ENCODE measurements at places on chromosomes 6 and 20.

- DNase-seq: no peak
Measured at GRCh38 chr6:36216559-36216958, 20.0 kb downstream of the BRPF3 start.

GRCh38 chr20:11352041-11352440 lies 565.7 kb upstream of the BTBD3 start:
- no peak for DNase-seq

DNA sequence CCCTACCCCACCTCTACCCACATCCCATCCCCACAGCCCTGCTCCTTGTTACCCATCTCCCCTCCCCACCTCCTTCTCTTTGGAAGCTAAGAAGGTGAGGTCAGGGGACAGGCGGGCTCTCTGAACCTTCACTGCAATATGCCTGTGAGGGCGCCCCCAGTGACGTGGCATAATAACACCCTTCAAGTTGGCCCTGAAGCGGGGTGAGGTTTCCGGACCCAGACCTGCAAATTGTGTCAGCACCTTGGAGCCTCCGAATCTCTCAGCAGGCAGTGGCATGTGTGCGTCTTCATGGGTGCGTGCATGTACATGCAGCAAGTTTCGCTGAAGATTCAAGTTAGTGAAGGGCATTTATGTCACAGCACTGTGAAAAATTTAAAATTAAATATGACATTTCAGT lies 114.6 kb downstream of the SOBP start:
- DNase-seq: no peak

GRCh38 chr6:17169291-17169690 lies 67.4 kb downstream of the STMND1 start:
- no peak for DNase-seq

DNA sequence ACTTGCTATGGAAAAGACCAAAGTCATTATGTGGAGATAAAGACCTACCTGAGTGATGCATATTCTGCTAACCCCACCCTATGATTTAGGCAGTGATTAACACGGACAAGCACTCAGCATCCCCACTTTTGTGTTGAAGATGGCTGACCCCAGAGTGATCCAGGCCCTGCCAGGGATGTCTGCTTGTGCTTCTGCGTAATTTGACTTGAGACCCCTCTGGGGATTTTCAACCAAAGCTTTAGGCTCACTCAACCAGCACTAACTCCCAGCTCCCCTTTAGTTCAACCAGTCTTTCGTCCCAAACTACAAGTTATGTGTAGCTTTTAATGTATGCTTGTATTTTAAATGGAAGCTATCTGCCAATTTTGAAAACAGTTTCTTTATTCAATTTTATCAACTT lies 538.0 kb upstream of the ID4 start:
- DNase-seq: no peak

GRCh38 chr6:2175825-2176224 lies 69.6 kb downstream of the GMDS start:
- DNase-seq: no peak

DNA sequence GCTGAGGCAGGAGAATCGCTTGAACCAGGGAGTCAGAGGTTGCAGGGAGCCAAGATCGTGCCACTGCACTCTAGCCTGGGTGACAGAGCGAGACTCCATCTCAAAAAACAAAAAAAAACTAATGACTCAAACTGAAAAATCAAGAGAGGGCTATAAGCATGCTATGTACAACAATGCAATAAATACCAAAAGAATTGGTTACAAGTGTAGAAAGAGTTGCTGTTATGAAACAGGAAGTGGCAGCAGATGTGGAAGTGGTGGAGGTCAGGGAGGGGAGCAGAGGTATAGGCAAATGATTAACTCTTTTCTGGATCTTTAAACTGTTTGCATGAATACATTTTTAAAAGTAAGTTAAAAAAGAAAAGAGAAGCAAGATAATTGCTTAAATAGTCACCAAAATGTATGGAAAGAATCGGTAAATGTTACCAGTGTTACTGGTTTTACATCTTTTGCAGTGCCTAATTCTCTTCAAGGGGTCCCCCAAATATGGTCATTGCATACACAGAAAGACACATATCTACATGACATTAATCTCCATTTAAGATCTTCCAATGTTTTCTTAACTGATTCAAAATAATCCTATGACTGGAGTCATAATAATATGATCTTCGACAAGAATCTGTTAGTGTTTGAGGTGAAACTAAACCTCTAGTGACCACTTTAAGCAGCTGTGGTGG lies 15.0 kb downstream of the CALHM6 start:
- no peak for DNase-seq

DNA sequence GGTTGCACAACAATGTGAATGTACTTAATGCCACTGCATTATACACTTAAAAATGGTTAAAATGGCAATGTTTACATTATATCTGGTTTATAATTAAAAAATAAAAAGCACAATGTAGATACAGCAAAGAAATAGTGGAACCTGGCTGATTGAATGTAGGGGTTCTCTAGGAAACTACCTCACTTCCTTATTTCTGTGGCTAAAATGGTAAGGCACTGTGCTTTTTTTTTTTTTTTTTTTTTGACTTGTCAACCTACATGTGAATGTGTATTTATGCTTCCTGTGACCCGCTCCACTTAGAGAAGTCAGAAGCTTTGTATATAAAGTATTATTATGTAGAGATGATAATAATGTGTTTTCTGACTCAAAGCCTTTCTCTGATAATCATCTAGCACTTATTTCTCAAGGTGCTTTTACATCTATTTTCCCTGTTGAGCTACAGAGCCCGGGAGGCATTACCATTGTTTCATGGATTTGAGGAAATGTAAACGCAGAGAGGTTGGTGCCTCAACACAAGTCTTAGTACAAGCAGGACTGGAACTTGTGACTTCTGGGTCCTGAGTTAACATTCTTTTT lies 55.0 kb downstream of the SOX4 start:
- no peak for DNase-seq

GRCh38 chr20:19540392-19540791 lies 217.7 kb upstream of the RIN2 start:
- DNase-seq: no peak

DNA sequence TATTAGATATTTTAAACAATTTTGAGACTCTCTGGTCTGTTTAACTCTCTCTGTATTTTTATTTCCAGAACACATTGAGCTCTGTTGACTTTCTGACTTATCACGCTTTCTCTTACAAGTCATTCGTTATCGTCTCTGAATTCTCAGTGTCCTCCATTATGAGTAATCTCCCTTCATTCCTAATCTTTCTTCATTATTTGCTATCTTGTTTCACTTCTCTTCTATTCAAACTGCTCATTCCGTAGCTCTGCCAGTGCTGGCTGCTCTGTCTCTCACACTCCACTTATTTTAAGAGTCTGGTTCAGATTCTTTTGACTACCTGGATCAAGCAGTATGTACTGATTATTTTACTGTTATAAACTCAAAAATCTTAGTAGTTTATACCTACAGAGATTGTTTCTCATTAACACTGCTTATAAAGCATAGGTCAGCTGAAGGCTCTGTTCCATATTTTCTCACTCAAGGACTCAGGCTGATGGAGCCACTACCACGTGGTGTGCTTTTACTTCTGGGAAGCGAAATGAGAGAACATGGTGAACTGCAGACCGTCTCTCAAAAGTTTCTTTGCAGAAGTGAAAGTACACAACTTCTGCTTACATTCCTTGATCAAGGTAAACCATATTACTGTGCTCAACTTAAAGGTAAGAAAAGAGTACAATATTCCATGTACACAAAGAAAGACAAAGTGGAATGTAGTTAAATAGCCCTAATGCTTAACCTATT lies 485.2 kb downstream of the GRIK2 start:
- no peak for DNase-seq

DNA sequence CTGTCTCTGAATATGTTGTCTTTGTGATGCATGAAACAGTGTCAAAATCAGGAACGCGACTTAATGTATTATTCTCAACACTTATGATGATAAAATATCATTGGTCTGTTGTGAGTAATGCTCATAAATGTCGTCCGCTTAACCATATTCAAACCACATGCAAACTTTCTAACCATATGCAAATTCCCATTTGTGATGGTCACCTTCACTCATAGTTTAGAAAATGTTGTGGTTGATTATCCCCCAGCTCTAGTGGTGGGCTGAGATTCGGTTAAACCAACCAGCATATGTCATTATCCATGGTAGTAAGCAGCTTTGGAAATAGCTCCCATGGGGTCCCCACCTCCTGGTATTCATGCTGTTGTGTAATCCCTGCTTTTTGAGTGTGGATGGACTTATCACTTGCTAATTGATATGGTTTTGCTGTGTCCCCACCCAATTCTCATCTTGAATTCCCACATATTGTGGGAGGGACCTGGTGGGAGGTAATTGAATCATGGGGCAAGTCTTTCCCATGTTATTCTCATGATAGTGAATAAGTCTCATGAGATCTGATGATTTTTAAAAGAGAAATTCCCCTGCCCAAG lies 360.0 kb upstream of the TSHZ2 start:
- no peak for DNase-seq

DNA sequence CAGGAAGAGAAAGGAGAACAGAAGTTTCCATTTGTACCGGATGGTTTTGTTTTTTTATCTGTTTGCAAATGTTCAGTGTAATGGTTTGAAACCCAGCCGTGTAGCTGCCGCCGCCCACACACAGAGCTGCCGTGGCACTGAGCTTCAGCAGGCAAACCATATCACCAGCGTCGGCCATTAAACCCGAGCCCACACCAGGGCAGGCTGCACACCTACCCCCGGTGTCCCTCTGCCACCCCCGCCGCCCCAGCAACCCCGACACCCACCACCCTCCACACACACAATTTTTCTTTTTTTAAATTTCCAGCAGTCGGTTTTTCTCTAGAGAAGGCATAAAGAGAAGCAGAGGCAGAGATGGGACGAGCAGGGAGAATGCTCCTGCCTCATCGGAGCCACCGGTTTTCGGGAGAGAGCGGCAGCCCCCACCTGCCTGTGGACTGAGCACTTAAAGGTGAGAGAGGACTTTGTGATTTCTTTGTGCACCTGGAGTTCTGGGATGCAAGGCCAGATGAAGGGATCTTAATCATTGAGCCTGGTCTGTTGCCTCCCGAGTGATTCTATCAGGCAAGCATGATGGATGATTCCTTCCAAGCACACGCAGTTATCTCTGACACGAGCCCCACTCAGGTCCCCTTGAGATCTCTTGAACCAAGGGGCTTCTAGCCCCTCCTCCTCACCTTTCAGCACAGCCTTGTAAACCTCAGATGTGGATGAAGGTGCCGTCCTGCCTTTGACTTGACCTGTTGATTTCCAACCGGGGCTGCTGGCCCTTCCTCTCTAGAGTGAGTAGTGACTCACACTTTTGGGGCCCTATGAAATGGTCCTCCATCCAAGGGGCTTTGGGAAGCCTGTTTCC lies 17.5 kb upstream of the ZNF831 start:
- DNase-seq: no peak

GRCh38 chr6:149368065-149368464 lies 32.0 kb upstream of the SUMO4 start:
- DNase-seq: no peak

- no peak for DNase-seq
Measured at GRCh38 chr6:167998215-167998614, 744 bp downstream of the KIF25 start.

DNA sequence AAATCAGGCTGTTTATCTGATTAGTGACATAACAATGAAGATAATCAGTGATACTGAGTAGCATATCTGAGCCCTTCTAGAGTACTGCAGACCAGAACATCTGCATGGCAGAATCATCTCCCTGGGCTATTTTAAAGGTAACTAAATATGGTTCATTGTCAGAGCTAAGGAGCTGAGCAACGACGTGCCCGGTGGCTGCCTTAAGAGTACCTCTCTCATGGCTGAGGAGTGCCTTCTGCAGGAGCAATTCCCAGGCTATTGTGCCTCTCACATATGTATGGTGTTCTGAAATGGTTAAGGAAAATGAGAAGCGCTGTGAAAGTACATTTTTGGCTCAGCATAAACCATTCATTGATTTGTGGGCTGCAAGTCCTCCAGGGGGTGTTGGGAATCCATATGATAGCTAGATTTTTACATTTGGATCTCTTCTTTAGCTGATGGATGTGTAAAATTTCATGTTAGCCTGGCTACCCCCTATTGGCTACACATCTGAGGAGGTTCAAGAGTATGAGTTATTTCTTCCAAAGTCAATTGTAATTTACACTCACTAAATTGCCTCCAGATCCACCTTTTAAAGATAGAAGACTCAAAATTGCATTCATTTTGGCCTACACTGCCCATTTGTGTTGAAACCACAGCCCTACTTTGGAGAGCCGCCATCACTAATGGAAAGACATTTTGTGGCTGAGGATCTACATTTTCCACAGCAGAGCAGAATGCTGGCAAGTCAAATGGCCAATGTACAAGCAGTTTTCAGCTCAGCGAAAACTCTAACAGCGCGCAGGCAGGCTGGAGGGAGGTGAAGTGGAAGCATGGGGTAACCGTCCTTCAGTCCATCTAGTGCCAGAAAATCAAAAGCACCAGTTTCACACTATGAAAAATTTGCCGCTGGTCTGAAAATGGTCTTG lies 198.0 kb downstream of the SIM1 start:
- no peak for DNase-seq

DNA sequence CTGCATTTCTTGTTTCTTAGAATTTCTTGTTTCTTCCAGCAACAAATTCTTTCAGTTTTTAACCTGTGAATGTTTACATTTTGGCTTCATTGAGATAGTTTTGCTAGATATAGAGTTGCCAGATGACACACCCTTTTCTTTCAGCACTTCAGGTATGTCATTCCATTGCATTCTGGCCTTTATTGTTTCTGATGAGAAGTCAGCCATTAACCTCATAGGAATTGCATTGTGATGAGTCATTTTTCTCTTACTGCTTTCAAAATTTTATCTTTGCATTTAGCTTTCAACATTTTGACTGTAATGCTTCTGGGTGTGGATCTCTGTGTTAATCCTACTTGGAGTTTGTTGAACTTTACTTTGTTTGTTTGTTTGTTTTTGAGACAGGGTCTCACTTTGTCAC lies 440.3 kb upstream of the HS3ST5 start:
- DNase-seq: no peak

GRCh38 chr6:137480431-137480830 lies 13.8 kb downstream of the OLIG3 start:
- no peak for DNase-seq

- no peak for DNase-seq
Measured at GRCh38 chr20:43554369-43554768, 4.5 kb upstream of the SGK2 start.

GRCh38 chr6:153591159-153591558 lies 447.9 kb upstream of the OPRM1 start:
- DNase-seq: no peak

DNA sequence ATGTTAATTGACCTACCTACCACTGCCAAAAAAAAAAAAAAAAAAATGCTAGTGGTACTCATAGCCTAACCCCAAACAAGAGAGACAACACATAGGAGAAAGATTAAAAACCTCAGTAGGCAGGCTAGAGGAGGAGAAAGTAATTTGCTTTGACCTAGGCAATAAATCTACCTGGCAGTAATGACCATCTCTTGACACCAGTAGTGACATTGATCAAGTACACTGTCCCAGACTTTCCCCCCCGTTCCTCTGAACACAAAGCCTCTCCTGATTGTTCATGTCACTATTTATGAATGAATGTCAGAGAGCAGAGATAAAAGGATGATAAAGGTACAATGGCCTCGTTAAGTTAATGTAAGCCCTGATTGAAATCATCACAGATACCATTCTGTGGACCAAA lies 746.8 kb downstream of the CBLN4 start:
- DNase-seq: no peak

- DNase-seq: no peak
Measured at GRCh38 chr6:133855276-133855990, 33.5 kb upstream of the TCF21 start.
